ENCODE measurements at places on chromosomes 1 and 21.

DNA sequence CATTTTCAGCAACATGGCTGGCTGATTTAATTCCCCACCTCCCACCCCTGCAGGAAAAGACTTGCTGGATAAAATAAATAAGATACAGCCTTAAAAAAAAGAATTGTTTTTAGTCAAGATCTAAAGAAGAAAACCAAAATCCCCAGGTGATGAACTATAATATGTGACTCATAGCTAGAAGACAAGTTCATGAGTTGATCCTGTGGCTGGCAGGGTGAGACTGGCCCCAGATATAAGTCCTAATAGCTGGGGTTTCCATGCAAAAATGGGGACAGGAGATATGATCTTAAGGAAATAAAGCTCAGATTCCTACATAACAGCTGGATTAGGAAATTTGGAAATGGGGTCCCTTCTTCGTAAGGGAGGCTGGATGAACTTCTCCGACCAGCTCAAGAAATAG lies 21.9 kb upstream of the RGSL1 start:
- no peak for DNase-seq

DNA sequence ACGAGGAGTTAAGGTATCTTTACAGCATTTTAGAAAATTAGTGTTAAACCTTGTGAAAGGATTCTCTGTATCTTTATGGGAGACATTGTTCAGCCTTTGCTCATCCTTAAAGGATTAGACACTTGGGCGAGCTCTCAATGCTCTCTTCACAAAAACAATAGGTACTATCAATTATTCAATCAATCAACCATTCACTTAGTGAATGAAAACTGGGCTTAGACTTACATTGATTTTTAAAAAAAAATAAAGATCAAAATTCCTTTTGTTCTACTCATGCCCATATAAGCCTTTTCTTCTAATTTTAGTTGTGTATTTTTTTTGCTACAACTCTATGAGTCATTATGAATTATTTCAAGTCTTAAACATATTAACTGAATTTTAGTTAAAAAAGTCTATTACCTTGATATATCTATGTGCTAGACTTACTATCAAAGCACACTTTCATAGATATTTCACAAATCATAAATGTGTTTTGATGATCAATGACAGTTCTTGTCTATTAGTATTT lies 181.2 kb downstream of the DPYD start:
- DNase-seq = no peak

GRCh38 chr1:29544406-29544805 lies 308.1 kb downstream of the PTPRU start:
- no peak for DNase-seq

DNA sequence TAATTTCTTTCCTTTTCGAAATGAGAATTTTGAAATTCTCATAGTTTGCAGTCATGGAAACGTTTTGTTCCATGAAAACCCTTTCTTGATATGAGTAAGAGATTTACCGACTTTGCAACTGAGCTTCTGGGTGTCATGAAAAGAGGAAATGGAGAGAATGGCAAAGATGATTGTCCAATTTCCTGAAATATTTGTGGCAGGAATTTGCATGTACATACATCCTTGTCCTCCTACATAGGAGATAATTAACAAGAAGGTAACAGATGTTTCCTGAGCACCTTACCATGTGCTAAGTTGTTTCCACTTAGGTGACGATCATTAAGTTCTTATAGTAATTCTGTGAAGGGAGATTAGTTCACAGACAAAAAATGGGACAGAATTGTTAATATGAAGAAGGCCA lies 170.7 kb downstream of the NEGR1 start:
- DNase-seq = no peak

GRCh38 chr1:113281550-113281949 lies 108.8 kb upstream of the MAGI3 start:
- no peak for DNase-seq

DNA sequence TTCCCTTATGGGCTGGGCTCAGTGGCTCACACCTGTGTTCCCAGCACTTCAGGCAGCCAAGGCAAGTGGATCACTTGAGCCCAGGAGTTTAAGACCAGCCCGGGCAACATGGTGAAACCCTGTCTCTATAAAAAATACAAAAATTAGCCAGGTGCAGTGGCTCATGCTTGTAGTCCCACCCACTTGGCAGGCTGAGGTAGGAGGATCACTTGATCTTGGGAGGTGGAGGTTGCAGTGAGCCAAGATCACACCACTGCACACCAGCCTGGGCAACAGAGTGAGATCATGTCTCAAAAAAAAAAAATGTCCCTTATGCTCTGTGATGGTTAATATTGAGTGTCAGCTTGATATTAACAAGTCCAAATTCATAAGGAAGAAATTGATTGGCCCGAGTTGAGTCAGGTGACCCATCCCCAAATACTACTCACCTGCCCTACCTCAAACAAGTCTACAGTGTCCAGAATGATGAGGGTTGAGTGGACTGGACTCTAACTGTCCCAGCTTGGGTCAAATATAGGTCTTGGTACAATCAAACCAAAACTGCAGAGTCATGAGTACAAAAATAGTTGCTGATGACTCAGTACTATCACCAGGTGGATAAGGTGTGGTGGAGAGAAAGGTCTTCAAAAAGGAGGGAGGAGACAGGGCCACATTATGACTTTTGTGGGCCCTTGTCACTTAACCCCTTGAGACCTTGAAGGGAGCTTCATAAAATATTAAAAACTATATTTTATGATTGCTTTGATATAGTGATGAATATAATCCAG lies 161.0 kb downstream of the ZNF326 start:
- no peak for DNase-seq

GRCh38 chr1:218779341-218780100 lies 394.2 kb upstream of the LYPLAL1 start:
- no peak for DNase-seq

DNA sequence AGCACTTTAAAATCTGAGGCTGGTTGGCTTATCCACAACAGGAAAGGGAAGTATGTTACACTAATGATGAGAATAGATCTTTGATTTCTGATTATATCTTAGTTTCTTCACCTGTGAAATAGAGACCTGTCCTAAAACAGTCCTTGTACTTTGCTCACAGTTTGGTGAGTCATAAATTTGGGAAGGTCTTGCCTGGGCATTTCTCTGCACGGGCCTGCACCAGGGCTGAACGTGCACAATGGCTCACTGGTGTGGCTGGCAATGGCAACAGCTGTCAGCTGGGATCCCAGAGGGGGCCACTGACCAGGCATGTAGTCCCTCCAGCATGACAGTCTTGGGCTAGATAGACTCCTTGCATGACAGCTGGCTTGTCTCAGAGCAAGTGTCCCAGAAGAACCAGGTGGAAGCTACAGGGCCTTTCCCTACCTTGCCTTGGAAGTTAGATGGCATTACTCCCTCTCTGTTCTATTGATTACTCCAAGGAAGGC lies 367.4 kb downstream of the DISC1 start:
- no peak for DNase-seq

- DNase-seq = peak; percentile 91
These were observed at the start of the genes CRYZ and TYW3 for GRCh38 chr1:74732960-74733603. TSS of gene CRYZ (minus strand) at chr1:74733050. CDS start at chr1:74724821, 8,229 bp downstream. TSS of gene TYW3 (plus strand) at chr1:74733152. CDS start at chr1:74733245, 93 bp downstream.

DNA sequence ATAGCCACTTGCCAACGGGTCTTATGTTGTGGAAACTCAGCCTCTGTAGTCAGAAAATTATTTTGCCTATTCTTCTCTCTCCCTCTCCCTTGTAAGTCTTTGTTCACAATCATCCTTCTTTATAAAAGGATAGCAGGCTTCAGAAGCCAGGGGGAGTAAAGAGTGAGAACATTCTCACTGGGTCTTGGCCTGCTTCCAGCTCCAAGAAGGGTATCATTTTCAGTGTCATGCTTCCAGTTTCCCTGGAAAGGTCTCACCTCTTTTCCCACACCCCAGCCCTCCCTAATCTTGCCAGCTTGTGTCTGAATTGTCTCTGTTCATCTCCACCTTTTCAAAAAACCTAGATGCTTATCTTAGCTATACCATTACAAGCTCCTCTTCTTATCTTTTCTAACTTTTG lies 346.2 kb upstream of the LRRC7 start:
- DNase-seq = peak; percentile 37

DNA sequence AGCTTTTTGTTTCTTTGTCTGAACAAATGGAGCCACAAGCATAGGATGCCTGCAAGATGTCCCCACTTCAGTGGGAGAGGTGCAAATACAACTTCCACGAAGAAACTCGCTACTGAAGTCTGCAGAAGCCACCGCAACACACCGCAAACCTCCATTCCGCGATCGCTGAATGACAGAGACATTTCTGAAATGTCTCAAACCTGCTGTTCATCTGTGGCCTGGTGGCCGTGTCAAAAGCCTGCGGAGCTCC lies 1.0 kb downstream of the TP53BP2 start:
- no peak for DNase-seq

DNA sequence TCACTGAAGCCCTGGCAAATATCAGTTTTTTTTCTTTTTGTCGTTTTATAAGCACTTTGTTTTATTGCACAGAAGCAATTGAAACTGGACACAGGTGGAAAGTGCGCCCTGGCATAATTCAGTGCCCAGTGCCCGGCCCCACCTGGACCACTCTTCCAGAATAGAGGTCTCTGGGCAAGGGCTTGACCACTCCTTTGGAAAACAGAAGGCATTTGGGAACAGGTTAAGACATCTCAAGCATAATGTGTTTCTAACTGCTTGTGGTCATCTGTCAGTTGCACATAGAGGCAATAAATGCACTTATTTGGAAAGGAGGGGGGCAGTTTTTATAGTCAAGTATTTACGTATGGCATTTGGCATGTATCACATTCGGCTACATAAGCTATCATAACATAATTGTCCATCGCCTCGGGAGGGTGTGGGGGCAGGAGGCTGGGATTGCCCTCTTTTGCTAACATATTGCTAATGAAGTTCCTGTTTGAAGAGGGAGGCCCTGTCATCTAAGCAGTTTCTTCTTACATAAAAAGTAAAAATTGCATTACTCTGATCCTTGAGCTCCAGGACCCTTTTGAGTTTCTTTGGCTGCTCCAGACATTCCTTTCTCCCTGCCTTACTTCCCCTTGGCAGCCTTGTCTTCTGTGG lies 14.7 kb upstream of the CD2 start:
- no peak for DNase-seq

- DNase-seq = no peak
These were observed at the start of the genes ADORA3 and TMIGD3 for GRCh38 chr1:111503585-111504060. TSS of gene ADORA3 (minus strand) at chr1:111503633. CDS start at chr1:111503354, 279 bp downstream. TSS of gene TMIGD3 (minus strand) at chr1:111503633. CDS start at chr1:111503354, 279 bp downstream.

- no peak for DNase-seq
These were observed 96.2 kb downstream of the BEND5 start for GRCh38 chr1:48680411-48681035.

GRCh38 chr1:116494745-116495144 lies 76.1 kb downstream of the CD58 start:
- no peak for DNase-seq

- no peak for DNase-seq
These were observed 14.3 kb upstream of the SPEN start for GRCh38 chr1:15833069-15833679.

- DNase-seq = no peak
These were observed 149.2 kb upstream of the JUN start for GRCh38 chr1:58932859-58933598.
